ENCODE measurements at places on chromosomes 6 and 20. TPM values are rescaled to one million over a fixed set of nuclear protein-coding genes. Genes with fewer than 3 reads are reported as not detected.
A peak's percentile ranks its signal among the peaks of the same experiment; 100 is the strongest.

GRCh38 chr6:41424370-41425058, 89.1 kb downstream of the NCR2 start:
- DNase-seq, result peak; percentile 17

DNA sequence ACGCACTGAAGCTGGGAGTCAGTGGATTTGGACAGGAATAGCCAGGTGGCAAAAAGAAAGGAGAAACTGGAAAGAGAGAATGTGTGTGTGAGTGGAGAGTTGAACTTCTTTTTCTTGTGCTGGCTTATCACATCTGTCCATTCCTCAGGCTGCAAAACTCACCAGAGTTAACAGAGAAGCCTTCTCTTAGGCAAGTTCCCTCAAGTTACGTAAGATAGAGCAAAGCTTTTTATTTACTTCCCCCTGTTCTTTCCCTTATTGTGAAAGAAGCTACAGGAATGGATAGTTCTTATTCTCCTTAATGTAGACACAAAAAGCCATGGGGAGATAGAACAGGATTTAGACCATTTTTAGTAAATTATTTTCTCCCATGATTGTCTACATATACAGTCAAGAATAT, 188.6 kb downstream of the BMP2 start:
- no peak for DNase-seq

DNA sequence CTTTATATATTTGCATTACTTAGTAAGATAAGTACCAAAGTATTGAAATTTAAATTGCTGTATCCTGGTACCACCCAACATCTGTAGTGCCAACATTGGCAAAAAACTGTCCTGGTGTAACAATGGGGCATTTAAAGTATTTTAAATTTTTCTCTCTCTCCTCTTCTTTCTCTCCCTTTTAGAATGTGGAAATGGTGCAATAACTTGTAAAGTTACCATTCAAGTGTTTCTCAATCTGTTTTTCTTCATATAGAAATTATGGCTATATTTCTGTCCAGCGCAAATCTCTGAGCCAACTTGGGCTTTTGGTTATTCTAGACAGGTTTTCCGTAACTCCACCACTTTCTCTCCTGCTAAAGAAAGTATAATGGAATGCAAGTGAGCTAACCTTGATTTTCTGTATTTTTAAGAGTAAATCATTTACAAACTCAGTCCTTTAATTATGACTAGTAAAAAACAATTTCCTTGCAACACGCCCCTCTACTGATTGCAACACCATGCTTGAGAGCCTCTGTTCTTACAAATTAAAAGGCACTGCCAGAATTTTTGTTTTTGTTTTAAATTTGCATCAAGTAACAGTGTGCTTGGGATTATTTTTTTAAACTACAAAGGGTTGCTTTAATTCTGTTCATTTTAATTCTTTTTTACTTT, 324.2 kb upstream of the CITED2 start:
- no peak for DNase-seq

DNA sequence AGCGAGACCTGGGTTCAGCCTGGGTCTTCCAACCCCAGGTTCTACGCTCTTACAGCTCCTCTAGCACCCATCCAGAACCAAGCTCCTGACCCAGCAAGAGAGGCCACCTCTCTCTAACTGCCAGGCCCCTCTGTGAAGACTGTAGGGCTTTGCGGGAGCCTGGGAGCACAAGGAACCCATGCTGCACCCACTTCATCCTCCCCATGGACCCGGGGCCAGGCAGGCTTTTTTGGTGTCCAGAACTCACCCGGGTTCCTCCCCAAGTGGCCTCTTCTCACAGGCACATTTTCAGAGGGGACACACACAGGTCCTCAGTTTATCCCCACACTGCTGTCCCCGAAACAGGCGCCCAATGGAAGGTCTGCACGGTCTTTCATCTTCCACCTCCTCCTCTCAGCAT, 145.9 kb downstream of the SYNDIG1 start:
- no peak for DNase-seq

Gene NFKBIE
- total RNA-seq, result 9.6 TPM

Gene ALDH8A1
- total RNA-seq, result 0.46 TPM

Gene EYA4
- total RNA-seq, result not detected
